ENCODE measurements at places on chromosomes 1 and 21.

DNA sequence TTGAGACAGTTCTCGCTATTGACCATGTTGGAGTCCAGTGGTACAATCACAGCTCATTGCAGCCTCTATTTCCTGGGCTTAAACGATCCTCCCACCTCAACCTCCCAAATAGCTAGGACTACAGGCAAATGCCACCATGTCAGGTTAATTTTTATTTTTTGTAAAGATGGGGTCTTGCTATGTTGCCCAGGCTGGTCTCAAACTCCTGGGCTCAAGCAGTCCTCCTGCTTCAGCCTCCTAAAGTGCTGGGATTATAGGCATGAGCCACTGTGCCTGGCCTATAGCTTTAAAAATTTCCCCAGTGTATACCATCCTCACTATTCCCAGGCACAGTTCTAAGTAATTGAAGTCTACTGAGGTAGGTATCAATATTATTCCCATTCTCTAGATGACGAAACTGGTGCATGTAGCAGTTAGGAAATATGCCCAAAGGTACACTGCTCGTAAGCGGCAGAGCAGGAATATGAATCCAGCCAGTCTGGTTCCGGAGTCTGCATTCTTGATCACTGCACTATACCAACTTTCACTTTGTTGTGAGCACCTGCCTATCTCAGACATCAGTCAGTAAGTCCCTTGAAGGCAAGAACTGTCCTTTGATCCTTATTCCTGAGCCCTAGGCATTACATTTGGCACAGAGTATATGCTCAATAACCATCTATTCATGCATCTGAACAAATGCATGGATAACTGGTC, 11.5 kb upstream of the SRP9 start:
- no peak for DNase-seq

DNA sequence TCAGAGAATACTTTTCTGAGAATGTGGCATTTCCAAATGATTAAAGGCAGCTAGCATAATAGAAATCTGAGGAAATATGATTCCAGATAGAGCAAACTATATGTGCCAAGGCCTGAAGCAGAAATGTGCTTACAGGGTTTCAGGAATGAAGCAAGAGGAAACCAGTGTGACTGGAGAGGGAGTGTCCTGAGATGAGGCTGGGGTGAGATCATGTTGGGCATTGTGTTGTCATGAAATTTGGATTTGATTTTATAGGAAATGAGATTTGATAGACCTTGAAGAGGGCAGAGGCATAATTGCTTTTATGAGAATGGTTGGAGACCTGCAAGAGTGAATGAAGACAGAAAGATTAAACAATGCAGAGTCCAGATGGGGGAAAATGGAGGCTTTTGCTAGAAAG, 338.1 kb upstream of the SNX7 start:
- no peak for DNase-seq

DNA sequence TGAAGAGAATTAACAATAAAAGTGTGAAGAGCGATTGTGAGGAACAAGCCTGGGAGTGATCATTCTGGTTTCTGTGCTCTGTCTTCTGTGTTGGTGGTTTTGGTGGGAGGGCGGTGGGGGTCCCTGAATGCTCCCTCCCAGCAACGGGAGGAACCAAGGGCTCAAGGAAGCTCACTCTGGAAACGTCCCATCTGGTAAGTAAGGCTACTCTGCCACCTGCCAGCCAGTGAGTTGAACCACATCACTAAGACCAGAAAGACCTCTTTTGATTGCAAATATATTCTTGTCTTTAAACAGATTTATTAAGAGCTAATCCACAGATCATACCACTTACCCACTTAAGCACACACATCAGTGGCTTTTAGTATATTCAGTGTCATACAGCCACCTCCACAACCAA, 125.0 kb downstream of the PRDM2 start:
- DNase-seq, result no peak

DNA sequence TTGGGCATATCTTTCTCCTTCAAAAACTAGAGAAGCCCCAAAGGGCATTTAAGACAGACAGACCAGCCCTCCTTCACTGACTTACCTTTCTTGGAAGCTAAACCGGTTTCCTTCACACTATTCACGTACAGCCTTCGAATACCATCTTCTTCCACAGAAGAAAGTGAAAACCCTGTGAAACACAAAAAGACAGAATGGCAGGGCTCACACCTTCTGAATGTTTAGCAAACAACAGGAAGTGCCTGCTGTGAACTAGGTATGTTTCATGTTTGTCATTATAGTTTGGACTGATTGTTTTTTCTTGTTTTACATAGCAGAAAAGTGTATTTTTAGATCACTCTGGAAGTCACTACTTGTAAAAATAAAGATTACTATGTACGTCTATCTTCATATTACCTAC, 148.6 kb upstream of the KRTAP19-8 start:
- no peak for DNase-seq

- no peak for DNase-seq
These were observed 98.5 kb downstream of the RERE start for GRCh38 chr1:8718850-8719361.

DNA sequence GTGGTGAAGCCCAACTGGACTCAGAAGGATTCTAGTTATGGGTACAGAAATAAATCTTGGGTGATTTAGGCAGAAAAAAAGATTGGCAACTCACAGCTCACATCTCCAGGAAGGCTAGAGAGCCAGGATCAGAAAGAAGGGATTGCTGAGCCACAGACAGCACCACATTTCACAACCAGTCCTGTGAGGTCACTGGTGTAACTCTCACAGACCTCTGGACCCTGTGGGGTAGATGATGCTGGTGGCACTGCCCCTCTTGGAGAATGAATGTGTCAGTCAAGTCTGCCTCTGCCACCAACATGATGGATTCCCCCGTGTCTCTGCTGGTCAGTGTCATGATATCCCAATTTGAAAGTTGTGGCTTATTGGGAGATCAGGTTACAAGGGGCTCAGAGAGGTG, 70.9 kb upstream of the HMCN1 start:
- DNase-seq, result no peak

DNA sequence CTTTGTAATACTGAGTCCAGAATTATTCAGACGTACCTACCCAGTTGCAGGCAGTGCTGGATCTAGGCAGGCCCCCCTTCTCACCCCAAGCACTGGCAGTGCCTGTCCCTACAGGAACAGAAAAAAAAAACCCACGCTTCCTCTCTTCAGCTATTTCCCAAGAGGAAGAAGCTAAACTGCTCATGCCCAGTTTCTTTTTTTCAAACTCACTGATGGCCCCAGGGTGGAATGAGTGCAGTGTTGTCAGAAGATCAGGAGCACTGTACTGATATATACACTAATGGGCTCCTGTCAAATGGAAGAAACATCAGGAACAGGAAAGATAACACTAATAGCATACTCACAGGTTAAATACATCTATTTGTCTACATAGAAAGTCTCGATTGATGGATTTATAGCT, 28.2 kb upstream of the DOCK7 start:
- no peak for DNase-seq

GRCh38 chr1:106787520-106787919, 269.0 kb upstream of the PRMT6 start:
- DNase-seq, result no peak

DNA sequence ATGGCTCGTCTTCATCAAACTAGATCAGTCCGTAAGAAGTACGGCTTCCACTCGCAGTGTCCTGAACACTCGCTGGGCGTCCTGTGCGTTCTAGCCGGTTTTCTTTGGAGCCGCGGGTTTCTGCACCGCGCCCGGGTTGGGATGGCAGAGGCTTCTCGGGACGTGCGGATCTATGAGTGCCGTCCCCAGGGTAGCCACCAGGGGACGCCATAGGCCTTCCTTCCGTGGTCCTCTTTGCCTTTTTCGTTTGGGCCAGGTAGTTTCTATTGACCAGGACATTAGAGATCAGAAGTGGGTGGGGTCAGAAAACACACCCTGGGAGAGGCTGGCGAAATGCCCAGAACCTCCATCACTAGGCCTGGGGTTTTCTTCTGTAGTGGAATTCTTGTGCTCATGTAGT, 273.8 kb downstream of the FAM72C start:
- no peak for DNase-seq

- DNase-seq, result no peak
These were observed 18.0 kb downstream of the DLGAP3 start for GRCh38 chr1:34911465-34911864.

DNA sequence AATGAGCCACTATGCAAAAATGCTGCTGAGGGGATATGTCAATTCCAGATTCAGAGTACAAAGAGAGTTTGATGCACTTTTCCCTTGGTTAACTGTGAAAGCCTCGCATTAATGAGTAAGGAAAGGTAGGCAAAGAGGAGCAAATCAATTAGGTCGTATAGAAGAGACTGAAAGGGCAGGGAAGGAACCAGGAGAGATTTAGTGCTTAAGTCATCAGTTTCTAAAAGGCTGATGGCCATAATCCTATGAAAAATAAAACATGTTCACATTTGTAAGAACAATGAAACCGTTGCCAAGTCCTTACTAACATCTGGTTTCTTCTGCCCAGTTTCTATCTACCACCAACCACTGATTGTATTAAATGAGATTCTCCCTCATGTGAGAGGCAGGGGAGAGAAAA, 118.4 kb upstream of the PALMD start:
- no peak for DNase-seq

DNA sequence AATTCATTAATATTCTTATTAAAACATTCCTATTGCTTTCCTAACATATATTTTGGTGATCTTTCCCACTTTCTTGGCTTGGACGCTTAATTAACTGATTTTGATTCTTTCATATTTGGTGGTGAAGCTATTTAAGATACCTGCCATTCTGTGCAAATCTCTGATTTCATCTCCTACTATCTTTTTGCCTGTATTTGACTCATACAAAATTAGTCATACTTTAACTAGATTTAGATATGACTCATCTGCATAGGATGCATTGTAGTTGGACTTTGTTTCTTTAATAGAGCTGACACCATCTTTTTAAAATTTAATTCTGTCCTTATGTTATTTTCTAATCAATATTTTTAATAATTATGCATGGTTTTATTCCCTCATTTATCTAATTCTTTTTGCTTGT, 93.8 kb upstream of the PLPPR4 start:
- DNase-seq, result no peak

DNA sequence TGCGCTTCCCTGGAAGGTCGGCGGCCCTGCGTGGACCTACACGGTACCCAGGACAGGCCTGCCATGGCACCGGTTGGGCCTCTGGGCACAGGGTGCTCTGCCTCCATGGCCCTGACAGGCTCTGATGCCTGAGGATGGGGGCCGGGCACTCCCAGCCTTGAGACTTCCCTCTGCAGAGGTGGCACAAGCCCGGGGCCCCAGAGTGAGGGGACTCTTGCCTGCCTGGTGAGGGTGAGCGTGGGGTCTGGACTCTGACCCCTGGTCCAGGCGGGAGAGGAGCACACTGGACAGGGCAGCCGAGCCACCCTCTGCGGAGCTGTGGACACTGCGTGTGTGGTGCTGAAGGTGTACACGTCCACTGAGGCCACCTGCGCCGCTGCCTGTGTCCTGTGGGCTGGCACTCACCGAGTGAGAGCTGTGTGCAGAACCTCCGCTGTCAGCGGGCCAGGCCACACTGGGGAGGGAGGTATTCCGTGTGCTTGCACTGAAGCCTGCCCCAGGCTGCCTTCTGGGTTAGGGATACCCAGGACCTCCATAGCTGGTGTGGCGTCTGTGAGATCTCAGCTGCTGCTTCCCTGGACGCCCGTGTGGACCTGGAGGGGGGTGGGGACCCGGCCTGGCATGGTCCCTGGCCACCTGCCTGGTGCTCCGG, 10.4 kb downstream of the SKI start:
- DNase-seq, result no peak

DNA sequence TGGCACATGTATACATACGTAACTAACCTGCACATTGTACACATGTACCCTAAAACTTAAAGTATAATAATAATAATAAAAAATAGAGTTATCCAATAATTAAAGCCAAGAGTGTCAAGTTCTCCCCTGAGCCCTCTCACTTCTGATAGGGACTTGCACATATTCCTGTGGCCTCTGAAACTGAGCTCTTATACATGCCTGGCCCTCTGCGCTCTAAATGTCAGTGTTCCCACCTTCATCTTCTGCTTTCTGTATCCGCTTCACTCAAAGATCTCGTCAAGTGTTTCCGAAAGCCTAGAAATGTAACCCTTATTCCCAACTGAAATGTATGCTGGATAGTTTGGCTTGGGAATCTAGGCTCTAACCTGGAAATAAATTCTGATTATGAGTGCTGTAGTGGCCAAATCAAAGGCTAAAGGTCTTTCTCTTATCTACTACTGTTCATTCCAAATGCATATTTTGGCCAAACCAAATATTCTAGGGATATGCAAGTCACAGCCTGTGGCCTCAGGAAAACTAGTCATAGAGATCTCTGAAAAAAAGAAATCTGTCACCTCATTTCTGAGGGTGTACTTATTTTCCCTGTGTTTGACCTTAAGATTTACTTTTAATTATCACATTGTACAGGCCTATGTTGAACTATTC, 99.5 kb upstream of the LYPLAL1 start:
- DNase-seq, result no peak

DNA sequence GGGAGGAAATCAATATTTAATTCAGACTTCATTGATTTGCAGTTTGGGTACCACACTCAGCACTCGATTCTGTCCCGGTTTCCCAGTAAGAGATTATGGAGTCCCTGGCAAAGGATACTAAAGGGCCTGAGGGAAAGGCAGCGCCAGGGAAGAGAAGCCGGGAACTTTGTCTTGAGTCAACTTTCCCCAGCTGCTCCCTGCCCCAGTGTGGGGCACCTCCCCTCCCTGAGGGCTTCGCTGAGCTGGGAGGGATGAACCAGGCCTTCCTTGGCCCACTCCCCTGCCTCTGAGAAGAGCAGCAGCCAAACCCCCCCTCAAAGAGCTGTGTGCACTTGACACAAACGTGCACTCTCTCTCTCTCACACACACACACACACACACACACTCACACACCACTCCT, 32.6 kb downstream of the OPTC start:
- no peak for DNase-seq

DNA sequence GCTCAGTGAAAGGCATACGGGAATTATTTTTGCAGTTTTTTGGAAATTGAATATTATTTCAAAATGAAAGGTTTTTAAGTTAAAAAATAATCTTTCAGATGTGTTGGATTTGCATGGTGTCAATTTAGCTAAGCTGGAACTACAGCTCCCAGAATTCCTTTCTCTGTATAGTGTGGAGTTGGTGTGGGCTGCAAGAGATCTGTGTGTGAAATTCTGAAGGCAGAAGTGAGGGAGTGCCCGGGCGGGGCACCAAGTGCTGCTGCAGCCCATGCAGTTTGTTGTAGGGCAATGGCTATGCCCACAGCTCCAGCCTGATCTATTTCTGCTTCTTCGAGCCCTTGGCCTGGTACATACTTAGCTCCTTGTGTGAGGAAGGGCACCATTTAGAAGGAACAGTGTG, 60.5 kb upstream of the CSF1 start:
- no peak for DNase-seq

Measured in stimulated activated CD8-positive, alpha-beta memory T cell treated with anti-CD3 and anti-CD28 coated beads, Interleukin-15, amount 100 ng/mL, for 4 hours (primary cell).